Cerebellum (tissue), 4 donors: ENCODE measurements at places on chromosomes 4 and X. TPM values are rescaled to one million over a fixed set of nuclear protein-coding genes. Genes with fewer than 3 reads are reported as not detected.

Gene PDZD11
- 26.0 TPM for total RNA-seq

Gene LONRF3
- 3.3 TPM for total RNA-seq

Gene FGA
- total RNA-seq: 0.45 TPM

Gene SMPX
- 0.54 TPM for total RNA-seq

- no peak for DNase-seq
Measured at GRCh38 chrX:149845385-149845784, 35.6 kb upstream of the MAGEA8 start.

GRCh38 chr4:55017406-55017805 is 108.0 kb downstream of the KDR start:
- no peak for DNase-seq
